Foreskin fibroblast (primary cell): ENCODE measurements at places on chromosomes 12 and 14.

GRCh38 chr12:5694759-5695409 is 250.2 kb downstream of the ANO2 start:
- peak; percentile 17 for DNase-seq

GRCh38 chr12:57332646-57333312 is 81.8 kb upstream of the STAC3 start:
- DNase-seq = no peak

DNA sequence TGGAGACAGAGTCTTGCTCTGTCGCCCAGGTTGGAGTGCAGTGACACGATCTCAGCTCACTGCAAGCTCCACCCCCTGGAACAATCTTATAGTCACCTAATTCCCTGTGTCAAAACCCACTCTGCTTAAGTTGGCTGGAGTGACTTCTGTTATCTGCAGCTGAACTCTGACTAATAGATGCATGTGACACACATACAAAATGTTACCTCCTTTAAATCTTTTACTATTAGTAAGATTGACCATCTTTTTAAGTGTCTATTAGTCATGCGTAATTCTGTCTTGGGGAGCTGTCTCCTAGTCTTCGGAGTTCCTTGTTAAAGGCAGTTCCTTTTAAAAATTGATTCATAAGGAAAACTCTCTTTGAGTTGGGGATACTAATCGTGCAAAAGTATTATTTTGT is 7.4 kb downstream of the IFI27L1 start:
- DNase-seq = peak; percentile 50

DNA sequence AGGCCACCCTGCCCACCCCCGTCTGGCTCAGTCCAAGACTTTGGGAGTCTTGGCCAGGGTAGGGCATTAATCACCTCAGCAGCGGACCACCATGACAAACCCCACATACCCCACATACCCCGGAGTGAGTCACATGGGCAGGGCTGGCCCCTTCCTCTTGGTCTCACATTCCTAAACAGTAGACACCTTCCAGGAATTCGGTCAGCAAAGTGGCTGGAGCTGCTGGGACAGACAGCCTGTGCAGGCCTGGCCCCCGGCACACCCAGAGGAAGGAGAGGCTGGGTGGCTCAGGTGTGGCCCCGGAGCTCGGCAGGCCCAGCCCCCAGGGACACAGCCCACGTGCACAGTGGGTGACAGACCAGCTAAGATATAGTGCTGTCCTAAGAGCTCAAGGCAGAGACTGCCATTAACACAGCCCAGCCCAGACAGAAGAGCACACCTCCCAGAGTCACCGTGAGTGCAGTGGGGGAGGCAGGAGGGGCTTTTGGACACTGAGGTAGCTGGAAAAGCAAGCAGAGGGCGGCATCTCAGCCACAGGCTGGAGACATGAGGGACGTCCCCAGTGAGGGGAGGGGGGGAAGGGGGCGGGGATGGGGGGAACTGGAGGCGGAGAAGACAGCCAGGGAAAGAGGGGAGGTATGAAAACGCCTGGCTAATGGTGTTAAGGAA is 24.0 kb downstream of the CCDC85C start:
- DNase-seq = peak; percentile 43

DNA sequence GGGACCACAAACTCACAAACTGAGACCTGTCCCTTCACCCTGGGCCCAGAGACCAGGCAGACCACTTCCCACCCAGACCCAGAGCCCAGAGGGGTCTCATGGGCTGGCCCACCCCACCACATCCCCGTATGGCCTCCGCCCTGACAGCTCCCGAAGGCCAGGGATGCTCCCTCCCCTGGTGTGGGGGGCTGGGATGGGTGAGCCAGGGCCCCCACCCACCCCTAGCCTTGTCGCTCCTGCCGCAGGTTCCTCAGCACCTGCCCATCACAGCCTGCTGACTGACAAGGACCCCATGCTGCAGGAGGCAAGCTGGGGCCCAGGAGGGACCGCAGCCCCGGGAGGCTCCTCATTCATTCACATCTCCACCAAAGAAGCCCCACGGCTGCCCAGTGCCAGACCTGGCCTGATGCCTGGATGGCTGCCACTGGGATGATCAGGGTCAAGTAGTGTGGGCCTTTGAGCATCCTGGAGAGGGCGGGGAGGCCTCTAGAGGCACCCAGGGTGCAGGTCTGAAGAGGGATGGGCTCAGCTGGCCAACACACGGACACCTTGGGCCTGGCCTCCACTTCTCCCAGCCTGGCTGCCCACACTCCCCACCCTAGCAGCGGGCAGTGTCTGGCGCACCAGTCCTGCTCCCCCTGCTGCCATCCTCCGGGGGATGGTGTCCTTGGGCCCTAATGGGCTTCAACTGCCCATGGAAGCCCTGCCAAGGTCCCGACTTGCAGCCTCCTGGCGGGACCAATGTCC is 24.7 kb upstream of the GPR132 start:
- no peak for DNase-seq

DNA sequence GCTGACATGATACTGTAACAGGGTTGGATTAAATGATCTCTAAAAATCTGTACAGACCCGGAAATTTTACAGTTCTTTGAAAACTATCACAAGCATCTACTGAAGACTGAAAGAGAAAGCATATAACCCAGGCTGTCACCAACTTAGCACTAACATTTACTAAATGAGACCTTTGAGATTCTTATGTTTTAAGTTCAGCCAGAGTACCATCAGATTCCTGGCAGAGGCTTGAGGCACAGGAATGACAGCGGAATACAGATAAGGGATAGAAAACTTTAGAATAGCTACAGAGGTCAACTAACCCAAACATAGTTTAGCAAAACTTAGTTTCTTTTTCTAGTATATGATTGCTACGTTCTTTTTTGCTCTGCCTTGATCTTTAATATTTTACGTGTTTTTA is 91.6 kb upstream of the FERMT2 start:
- no peak for DNase-seq

- no peak for DNase-seq
These were observed 117.2 kb upstream of the CCND2 start for GRCh38 chr12:4156317-4156716.

- DNase-seq = peak; percentile 23
These were observed 206.7 kb upstream of the PWP1 start for GRCh38 chr12:107478881-107479280.

DNA sequence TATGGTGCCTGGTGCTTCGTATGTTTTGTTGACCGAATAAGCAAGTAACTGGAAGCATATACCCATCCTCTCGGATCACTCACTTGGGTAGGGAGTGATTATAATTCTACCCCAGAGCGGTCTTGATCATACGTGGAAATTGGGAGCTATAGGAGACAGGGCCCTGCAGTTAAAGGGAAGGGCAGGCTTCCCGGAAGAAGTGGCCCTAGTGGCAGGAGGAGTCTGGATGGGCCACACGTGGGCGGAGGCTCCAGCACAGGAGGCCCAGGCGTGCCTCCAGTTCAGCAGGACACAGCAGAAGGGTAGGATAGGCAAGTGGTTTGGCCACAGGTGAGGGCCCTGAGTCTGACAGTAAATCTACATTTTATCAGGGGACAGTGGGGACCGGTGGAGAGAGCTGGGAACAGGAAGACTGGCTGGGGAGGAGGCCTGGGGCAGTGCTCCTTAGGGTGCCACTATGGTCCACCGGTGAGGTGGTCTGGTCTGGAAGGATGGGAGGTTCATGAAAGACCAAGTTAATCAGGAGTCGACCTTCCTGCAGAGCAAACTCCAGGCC is 23.5 kb upstream of the YY1 start:
- no peak for DNase-seq

- no peak for DNase-seq
These were observed 112.9 kb downstream of the PRKCH start for GRCh38 chr14:61434311-61434710.

- DNase-seq = peak; percentile 65
These were observed 68.2 kb downstream of the DRAM1 start for GRCh38 chr12:101945369-101946232.

- DNase-seq = no peak
These were observed 79.0 kb downstream of the TMX1 start for GRCh38 chr14:51318813-51319597.

- DNase-seq = no peak
These were observed 479.2 kb downstream of the RPS29 start for GRCh38 chr14:49106741-49107667.

DNA sequence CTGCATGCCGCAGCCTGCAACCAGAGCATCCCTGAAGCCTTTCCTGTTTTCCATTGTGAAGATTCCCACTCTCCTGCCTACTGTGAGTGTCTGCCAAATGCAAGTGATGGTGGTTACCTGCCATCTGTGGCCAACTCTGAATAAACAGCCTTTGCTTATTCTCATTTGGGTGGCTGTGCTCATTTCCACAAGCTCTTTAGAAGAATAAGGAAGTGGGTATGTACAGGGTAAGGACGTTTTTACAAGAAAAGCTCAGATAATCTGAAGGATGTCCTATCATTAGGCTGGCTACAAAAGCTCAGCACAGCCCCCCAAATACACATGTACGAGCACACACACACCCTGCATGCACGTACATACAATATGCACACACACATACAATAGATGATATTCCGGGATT is 7.3 kb upstream of the RNASE1 start:
- no peak for DNase-seq

GRCh38 chr14:33529787-33530757 is 420.8 kb downstream of the EGLN3 start:
- DNase-seq = no peak

DNA sequence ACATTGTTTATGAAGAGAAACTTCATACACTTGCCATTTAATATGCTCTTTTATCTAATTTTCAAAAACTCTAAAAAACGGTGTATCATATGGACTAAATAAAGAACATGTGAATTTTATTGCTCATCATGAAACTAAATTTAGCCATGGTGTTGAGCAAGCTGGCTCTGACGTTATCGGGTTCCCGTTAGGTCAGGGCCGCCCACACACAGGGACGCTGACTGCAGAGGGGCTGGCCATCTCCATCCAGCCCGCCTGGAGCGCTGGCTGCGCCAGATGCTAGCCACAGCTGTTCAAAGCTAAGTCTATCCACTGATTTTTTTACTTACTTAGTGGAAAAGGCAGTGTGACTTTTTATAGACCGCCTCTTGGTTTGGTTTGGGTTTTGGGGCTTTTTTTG is 36.5 kb upstream of the DYNC1H1 start:
- DNase-seq = peak; percentile 99

- peak; percentile 16 for DNase-seq
These were observed 12.9 kb upstream of the MSI1 start for GRCh38 chr12:120381752-120382419.

- peak; percentile 51 for DNase-seq
These were observed 36.4 kb downstream of the PPM1H start for GRCh38 chr12:62898526-62898925.

- DNase-seq = peak; percentile 76
These were observed 63.2 kb downstream of the ERGIC2 start for GRCh38 chr12:29317556-29318363.

- no peak for DNase-seq
These were observed 79.9 kb downstream of the DAD1 start for GRCh38 chr14:22509036-22509709.

DNA sequence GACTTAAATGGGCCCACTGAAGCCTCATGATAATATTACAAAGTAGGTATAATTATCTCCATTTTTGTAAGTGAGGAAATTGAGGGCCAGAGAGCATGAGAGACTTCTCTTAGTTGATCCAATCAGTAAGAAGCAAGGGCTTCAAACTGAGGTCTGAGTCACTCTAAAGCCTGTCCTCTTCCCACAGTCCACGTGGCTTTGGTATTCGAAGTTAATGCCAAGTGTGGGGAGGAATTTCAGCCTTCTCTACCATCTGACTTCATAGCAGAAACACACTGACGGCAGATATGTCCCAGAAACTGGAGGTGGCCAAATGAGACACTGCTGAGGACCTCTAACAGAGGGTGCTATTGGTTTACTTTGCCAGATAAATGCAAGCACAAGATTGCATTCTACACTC is 114.4 kb upstream of the OVCH1 start:
- peak; percentile 61 for DNase-seq

GRCh38 chr14:93329965-93330608 is 2.7 kb downstream of the BTBD7 start:
- DNase-seq = no peak

DNA sequence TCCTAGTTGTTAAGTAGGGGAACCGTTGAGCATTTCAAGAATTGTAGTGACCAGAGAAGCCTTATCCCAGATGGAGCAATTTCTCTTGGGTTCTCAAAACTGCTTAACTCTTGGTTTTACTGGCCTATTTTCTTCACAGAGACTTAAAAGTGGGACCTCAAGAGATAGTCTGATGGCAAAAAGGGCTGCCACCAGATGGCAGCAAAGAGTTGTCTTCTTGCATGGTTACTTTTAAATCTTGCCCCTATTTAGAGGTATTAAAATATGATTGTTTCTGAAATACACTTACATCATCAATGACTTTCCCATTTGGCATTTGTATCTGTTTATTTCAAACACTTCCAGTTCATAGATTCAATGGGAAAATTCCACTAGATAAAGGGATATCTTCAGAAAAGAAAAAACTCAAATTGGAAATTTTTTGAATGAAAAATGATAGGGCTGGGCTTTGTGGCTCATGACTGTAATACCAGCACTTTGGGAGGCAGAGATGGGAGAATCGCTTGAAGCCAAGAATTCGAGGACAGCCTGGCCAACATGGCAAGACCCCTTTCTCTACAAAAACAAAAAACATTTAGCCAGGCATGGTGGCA is 69.9 kb upstream of the CNTN1 start:
- peak; percentile 23 for DNase-seq

DNA sequence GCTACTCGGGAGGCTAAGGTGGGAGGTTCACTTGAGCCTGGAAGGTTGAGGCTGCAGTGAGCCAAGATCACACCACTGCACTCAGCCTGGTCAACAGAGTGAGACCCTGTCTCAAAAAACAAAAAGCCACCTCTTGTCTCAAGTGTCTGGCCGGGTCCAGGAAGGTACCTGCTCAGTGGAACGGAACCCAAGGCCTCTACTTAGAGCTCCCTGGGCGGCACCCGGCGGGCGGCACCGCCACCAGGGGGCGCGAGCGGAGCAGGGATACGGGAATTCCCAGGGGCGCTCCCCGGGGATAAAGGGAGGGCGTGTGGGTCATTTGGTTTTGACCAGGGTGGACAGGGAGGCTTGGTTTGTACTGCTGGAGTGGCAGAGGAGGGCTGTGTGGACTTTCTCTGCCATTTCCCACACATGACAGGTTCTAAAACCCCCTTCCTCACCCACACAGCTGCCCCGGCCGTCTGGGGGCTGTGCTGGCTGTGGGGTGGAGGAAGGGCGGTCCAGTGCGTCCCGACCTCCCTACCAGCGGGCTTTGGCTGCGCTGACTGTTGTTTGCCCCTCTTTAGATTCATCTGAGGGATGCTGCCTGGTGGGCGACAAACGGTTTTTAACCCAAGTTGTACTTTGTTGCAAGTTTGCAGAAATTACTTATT is 91.4 kb downstream of the SETD3 start:
- peak; percentile 4 for DNase-seq

- peak; percentile 66 for DNase-seq
These were observed 3.8 kb upstream of the NUMB start for GRCh38 chr14:73462048-73462715.

- no peak for DNase-seq
These were observed 9.6 kb downstream of the KRT7 start for GRCh38 chr12:52242442-52243258.

GRCh38 chr12:68350753-68351152 is 18.6 kb upstream of the MDM1 start:
- peak; percentile 67 for DNase-seq

DNA sequence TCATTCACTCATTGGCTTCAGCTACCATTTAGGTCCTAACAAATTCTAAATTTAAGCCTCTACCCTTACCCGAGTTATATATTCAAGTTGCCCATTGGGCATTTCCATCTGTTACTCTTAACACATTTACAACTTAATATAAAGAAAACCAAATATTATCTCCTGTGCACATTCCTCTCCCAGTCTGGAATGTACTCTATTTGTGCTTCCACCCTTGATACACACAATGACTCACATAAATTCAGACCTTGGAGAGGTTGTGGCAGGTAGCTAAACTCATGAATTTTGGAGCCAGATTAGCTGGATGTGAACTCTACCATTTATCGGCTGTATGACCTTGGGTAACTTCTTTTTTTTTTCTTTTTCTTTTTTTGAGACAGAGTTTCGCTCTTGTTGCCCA is 51.1 kb downstream of the BRMS1L start:
- DNase-seq = no peak
